GM12864 (cell line): ENCODE measurements at places on chromosomes 16 and 17.

GRCh38 chr17:66990047-66990446 is 25.5 kb downstream of the CACNG4 start:
- no peak for DNase-seq

DNA sequence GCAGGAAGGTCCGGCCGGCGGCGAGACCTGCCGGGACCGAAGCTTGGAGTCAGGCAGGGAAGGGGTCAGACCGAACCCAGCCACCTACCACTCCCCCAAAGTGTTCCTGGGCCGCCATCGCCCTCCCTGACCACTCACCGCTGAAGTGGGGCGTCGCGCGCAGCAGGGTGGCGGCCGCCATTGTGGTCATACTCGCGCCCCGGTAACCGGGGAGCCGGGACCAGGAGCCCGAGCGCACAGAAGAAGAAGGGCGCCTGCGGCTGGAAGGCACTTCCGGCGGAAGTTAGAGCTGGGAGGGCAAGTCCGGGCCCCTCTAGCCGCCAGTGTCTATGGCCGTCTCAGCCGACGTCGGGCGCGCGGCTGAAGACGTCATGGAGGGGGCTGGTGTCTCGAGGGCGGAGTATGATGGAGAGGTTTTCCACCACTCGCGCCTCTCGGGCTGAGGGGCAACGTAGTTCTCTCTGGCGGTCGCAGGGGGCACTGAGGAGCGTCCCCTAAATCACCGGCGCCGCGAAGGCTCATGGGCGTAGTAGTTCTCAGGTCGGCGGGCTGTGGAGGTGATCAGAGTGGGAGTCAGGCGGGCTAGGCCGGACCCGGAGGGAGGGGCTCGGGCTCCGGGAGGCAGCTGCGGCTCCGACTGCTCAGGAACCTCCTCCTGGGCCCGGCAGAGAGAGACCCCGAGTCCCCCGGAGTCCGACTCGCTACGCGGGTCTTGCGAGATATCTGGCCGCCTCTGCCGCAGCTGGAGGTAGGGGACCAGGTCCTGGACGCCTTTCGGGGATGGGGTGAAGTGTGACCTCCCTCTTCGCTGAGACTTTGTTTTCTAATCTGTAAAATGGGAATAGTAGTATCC is at the start of gene TUFM:
Gene TUFM, minus strand, starts transcription at position 269 of the 853 bp plus-strand sequence. Its CDS starts 79 bp downstream, at position 190.
- DNase-seq = peak; percentile 95

DNA sequence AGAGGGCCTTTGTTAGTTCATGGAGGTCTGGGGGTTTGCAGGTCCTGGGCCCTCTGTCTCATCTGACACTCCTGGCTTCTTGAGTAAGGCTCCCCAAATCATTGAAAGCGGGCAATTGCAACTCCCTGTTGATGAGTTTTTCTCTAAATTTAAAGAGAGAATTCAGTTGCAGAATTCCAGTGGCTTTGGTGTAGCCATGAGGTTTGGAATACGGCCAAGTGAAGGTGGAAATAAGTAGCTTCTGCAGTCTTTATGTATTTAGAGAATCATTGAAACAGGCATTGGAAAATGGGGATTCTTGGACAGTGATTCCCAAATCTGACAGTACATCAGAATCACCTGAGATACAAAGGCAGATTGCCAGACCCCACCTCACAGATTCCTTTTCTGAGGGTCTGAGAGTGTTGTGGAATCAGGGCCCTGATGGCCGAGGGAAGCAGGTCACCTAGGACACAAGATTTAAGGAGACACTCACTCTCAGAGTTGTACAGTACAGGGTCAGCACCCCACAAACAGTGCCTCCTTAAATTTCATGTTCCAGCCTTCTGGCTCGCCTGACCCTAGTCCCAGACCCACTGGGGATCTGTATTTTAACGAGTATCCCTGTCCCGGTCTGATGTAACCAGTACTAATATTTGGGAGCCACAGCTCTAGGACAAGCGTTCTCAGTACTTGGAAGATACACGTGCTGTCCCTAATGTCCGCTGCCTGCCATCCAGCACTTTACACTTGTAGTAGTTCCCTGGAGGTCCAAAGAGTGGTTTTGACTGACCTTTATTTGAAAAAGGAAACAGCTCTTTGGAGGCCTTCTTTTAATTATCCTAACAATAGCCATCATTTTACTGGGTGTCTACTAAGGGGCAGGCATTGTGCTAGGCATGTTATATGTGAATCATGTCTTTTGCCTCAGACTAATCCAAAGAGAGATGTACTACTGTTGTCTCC is 37.8 kb downstream of the YPEL2 start:
- no peak for DNase-seq

GRCh38 chr16:777826-778225 is 10.4 kb downstream of the RPUSD1 start:
- DNase-seq = no peak

DNA sequence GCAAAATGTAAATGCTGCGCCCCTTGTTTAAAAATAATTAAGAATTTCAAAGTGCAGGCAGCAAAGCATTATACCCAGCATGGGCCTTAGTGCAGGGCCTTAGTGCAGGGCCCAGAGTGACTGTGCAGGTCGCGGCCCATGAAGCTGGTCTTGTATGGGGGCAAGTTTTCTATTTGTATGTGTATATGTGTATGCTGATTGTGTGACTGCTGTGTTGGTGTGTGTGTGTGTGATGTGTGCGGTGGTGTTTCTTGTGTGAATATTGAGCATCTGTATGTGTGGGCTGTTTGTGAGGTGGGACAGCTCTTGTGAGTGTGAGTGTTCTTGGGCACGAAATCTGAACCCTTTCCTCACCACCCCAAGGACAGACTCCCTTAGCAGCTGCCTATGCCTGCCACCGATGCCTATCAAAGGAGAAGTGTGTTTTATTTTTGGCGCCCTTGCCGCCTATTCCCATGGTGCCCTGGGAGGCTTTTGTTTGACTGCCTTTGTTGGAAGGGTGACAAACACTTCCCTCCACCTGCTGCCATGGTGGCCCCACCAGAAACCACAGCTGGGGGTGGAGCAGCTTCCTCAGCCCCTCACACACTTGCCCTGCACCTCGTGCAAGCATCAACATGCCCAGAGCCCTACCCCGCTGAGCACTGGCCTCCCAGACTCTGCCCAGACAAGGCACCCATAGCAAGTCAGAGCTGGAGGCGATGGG is 18.0 kb downstream of the CCR7 start:
- DNase-seq = no peak

DNA sequence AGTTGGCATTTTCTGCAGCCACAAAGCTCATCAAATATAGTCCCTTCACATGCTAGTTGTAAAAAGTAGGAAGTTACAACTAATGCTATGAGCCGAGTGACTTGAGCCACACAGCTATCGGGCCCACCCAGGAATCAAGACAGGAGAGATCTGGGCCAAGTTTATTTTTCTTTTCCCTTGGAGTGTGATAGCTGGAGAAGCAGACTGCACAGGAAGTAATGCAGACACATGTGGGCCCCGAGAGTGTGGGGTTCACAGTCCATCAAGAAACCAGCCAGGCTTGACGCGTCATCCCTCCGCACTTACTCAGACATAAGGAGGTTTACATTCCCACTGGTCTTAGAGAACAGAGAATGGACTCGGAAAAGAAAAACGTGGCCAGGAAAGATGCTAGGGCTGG is 403.1 kb upstream of the CDH11 start:
- DNase-seq = no peak

- DNase-seq = no peak
These were observed 33.5 kb downstream of the SRL start for GRCh38 chr16:4208341-4208751.

- DNase-seq = no peak
These were observed 2.1 kb upstream of the ZG16B start for GRCh38 chr16:2827831-2828520.

DNA sequence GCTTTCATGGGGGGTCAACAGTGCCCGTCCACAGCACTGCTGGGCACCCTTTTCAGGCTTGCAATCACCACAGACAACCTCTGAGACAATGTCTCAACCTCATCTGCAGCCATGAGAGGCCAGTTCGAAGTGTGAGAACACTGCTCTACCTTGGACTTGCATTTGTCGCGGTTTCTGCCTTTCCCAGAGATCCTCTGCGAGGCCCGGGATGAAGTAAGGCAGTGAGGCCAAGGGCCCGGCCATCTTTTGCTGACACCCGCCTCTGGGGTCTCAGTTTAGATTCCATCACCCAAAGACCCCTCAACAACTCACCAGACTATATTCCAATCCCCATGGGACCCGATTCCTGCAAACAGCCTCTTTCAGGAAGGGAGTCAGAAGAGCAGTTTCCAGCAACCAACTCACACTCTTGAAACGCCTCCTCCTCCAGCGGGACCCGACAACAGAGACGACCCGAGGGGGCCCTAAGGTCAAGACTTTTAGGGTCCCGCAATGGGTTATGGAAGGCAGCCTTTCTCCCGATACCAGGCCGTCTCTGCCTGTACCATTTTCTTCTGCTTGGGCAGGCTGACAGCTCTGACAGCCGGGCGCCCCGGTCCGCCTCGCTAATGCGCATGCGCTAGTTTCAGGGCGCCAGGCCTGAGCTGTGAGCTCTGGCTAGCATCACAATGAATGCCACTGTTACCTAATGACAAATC is 576.0 kb downstream of the KCNJ18 start:
- no peak for DNase-seq

DNA sequence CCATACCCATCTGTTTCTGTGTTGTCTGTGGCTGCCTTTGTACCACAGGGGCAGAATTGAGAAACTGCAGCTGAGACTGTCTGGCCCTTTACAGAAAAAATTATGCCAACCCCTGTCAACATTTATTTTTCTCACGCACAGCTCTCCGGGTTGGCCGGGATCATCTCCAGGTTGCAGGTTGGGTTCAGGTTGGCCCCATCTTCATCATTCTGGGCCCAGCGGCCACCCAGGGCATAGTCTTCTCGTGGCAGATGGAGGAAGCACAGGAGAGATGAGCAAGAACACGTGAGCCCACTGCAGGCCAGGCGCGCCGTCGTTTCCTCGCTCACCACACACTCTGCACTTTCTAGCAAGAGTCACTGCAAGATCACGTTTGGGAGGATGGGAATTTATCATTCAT is 66.1 kb upstream of the SEC14L1 start:
- DNase-seq = no peak

- no peak for DNase-seq
These were observed 6.4 kb upstream of the SOCS3 start for GRCh38 chr17:78366109-78366848.
